ENCODE measurements at places on chromosomes 13 and 19. TPM values are rescaled to one million over a fixed set of nuclear protein-coding genes. Genes with fewer than 3 reads are reported as not detected.

- DNase-seq = no peak
Observed at GRCh38 chr13:18952225-18953016, 229.2 kb downstream of the TUBA3C start.

DNA sequence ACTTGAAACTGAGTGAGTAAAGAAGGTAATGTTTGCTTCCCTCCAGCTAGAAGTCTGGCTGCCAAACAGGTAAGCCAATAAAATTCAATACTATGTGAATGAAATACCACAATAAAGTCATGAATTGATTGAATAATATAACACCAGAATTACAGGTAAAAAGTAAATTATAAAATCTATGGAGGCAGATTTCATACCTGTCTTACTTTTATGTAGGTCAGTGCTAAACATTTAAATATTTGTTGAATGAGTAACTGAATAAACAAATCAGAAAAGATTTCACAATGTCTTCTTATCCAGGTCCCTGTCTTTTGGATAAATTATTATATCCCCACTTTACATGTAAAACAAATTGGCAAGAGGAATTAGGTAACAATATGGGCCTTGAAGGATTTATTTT, 62.7 kb downstream of the MICU2 start:
- no peak for DNase-seq

GRCh38 chr13:39405107-39405506, 197.9 kb downstream of the LHFPL6 start:
- DNase-seq = no peak

DNA sequence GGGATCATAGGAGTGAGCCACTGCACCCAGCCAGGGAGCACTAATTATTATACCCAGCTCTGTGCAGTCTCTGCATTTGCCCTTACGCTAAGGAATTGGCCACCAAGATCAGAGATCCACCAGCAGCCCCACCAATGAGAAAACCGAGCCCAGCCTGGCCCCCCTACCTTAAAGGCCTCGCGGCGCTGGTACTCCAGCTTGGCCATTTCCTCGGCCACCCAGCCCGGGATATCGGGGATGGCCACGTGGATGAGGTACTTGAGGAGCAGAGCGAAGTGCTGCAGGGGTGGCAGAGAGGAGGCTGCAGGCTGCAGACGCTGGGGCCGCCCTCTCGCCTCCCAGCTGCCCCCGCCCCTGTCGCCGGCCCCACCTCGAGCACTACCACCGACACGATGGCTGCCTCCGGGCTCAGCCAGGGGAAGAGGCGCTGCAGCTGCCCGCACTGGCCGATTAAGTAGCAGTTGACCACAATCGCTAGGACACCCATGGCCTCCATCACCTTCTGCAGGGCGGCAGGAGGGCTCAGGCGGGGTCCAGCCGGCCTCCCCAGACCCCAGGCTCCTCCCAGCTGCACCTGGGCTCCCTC, 7.5 kb downstream of the ANO8 start:
- no peak for DNase-seq

GRCh38 chr13:62932256-62932883, 1516.7 kb upstream of the PCDH20 start:
- DNase-seq = no peak

GRCh38 chr13:71278512-71278911, 588.5 kb downstream of the DACH1 start:
- DNase-seq = no peak

OR10H4 gene
- polyA plus RNA-seq = not detected

PVR gene
- polyA plus RNA-seq = 31.6 TPM
